Mammary epithelial cell (primary cell): ENCODE measurements at places on chromosomes 12 and 14. TPM values are rescaled to one million over a fixed set of nuclear protein-coding genes. Genes with fewer than 3 reads are reported as not detected.

The TMTC1 gene
- 40.6 and 46.1 TPM in 2 replicates for total RNA-seq

DNA sequence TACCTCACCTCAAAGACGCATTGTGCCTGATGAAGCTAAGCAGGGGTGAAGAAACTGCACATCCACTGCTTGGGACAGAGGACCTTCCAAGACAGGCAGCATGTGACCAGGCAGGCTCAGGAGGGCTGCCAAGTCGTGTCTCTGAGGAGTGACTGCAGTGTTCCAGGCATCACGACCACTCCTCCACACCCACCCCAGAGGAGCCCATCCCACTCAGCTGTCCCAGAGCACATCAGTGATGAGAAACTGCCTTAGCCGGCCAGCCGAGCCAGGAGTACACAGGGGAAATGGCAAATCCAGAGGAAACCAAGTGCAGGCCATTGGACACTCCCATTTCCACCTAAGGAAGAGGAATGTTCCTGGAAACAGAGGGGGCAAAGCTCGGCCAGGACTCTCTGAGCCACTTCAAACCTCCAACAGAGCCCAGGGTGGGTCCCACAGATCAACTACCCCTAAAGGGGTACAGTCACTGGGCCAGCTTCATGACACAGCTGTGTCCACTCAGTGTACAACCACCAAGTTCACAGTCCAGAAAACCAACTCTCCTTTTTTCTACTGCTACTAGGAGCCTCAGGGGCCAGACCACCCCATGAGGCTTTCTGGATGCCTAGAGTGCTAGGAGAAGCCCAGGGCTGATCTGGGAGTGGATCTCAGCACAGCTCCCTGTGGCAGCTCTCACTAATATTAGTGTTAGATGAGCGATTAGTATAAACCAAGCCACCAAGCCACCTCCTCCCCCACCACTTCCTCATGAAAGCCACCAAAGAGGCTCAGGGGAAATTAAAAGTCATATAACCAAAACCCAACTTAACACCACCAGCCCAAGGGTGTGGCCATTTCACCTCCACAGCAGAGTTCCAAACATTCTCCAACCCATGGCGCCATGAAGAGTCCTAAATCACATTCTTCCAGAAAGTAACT lies 15.4 kb downstream of the PXN start:
- DNase-seq: no peak

The CFAP54 gene
- 0.51 and 1.6 TPM in 2 replicates for total RNA-seq

DNA sequence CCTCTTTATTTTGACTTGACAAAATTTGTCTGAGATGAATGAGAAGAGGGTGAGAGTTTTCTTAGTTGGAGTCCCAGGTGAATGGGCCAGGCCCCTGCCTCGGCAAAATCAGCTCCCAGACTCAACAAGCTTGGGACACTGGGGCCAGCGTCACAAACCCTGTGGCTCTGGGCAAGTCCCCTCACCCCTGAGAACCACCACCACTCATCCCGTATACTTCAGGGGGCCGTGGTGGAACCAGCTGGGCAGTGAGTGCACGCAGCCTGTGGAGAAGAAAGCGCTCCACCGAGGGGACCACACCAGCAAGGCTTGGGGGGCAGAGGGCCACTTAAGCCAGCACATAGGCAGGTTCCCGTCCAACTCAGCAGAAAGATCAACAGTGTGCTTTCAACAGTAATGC lies 40.2 kb downstream of the DEGS2 start:
- DNase-seq: no peak
